ENCODE measurements at places on chromosomes 1 and 21. TPM values are rescaled to one million over a fixed set of nuclear protein-coding genes. Genes with fewer than 3 reads are reported as not detected.

DNA sequence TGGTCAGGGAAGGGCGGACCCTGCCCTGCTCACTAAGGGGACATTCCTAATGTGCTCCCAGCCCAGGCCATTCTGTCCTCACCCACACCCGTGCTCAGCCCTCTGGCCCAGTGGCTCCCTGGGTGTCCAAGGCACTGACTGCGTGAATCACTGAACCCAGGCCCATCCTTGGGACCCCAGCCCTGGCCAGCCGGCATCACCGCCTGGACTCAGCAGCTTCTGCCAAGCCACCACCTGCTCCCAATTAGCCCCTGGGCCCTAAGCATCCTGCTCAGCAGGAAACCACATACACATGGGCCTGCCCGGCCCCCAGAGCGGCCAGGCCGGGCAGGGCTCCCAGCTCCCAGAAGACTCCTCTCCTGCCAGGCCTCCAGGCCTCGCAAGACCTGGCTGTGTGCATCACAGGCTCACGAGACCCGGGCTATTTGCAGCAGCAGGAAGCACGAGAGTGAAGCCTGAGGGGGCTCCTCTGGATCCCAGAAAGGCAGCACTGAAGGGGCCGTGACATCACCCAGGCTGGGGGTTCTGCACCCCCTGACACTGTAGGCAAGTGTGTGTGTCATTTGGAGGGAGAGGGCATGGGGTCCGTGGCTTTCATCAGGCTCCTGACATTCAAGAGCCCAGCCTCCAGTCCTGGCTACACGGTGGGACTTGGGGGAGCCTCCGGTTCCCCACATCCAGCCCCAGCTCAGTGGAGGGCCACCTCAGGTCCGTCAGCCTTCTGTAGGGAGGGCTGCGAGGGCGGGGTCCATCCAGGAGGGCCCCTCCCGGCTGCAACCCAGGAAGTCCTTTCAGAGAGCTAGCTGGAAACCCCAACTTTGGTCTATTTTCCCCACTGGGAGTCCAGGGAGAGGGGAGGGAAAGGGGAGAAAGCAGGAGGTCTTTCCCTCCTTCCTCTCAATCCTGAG lies 1.6 kb downstream of the MFAP2 start:
- DNase-seq = no peak

The AXDND1 gene
- total RNA-seq = not detected

DNA sequence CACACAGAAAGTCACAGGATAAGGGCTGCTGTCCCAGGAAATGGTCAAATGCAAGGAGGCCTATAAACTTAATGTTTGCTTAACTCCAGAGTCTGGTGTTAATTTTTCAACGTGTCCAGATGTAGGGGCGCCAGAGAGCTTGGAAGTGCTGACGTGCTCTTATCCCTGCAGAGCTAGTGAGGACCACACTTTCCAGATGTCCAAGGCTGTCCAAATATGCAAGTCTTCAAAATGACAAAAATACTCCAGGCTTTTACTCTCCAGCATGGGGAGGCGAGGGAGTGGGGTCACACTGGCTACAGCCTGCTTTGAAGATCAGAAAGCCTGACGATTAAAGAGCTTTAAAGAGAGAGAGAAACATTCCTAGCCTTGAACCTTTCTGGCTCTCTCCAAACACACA lies 57.6 kb downstream of the ABCA4 start:
- DNase-seq = no peak

- no peak for DNase-seq
Observed at GRCh38 chr1:11528611-11529261, 49.8 kb downstream of the DISP3 start.

The SELENOF gene
- total RNA-seq = 184 TPM

GRCh38 chr1:163826500-163826899 lies 504.7 kb downstream of the NUF2 start:
- DNase-seq = no peak

- DNase-seq = peak; percentile 12
Observed at GRCh38 chr1:220929304-220929703, 50.1 kb downstream of the HLX start.

The PSEN2 gene
- 10.7 TPM for total RNA-seq

The METTL25B gene
- 35.9 TPM for total RNA-seq

GRCh38 chr1:234724516-234725176 lies 114.7 kb upstream of the IRF2BP2 start:
- DNase-seq = peak; percentile 81

DNA sequence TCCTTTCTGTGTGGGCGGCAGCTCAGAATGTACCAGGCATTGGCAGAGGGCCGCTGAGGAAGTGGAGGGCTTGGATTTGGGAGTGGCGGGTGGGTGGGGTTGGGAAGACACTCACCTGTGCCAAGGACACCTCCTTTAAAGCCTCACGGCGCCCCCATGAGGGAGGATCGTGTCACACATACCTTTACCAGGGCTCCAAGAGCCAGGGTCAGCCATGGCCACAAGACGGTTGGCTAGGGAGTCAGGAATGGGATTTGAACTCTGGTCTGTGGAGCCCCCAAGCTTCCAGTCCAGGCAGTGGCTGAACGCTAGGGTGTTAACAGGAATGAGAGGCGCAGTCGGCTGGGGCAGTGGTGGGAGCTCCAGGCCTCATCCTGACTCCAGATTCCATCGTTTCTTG lies 4.6 kb downstream of the NBL1 start:
- no peak for DNase-seq

GRCh38 chr1:224175617-224176016 lies 7.4 kb upstream of the DEGS1 start:
- DNase-seq = no peak

The MPC2 gene
- total RNA-seq = 32.2 TPM

GRCh38 chr1:54516249-54516920 lies 31.6 kb upstream of the ACOT11 start:
- no peak for DNase-seq

The GPX7 gene
- 29.4 TPM for total RNA-seq

The BARHL2 gene
- not detected for total RNA-seq

DNA sequence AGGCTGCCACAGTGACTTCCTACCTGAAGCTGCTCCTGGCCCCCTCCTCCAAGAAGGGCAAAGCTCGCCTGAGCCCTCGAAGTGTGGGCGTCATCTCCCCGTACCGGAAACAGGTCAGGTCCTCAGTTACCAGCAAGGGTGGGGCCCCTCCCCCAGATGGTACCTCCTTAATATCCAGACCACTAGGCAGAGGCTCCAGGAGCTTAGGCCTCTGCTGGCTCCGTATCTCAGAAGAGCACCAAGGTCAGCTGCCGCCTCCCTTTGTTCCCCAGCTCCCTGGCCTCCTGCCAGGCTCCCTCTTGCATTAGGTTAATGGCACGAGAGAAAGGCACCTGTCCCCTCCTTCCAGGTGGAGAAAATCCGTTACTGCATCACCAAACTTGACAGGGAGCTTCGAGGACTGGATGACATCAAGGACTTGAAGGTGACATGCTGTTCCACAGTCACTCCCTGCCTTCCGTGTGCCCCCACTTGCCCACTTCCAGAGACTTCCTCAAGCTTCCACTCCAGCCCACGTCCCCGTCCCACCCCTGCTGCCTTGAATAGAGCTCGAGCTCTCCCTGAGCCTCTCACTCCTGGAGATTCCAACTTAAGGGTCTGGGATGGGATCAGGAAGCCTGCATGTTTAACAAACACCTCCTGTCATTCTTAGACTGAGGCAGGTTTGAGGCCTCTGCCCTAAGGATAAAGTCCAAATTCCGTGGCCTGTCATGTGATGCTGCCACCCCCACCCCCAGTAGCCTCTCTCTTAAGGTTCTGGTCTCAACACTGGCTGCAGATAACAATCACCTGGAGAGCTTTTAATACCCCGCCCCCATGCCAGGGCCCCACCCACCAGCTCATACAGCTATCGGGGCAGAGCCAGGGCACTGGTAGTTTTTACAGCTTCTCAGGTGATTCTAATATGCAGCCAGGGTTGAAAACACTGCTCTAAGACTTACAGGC lies 8.3 kb downstream of the RHOC start:
- DNase-seq = no peak

GRCh38 chr1:24725209-24725651 lies 20.0 kb upstream of the CLIC4 start:
- DNase-seq = no peak

- no peak for DNase-seq
Observed at GRCh38 chr21:31408301-31409088, 64.4 kb upstream of the TIAM1 start.

- no peak for DNase-seq
Observed at GRCh38 chr1:8706995-8707396, 110.4 kb downstream of the RERE start.

The ADGRB2 gene
- 0.45 TPM for total RNA-seq

DNA sequence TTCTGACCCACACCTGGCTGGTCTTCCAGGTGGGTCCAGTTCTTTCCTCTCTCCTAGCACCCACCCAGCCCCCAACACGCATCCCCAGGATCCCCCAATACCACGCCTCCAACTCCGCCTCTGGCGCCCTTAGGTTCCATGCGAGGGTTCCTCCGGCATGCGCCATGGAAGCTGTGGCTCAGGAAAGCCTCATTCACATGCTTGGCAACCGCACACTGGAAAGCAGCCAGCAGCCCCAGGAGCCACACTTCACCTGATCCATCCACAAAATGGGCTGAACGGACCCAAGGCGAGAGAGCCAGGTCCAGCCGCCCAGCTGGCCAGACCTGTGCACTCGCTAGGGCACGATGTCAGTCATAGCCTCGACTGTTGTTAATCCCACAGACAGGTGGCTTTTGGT lies 161.2 kb downstream of the PSMG1 start:
- DNase-seq = no peak

DNA sequence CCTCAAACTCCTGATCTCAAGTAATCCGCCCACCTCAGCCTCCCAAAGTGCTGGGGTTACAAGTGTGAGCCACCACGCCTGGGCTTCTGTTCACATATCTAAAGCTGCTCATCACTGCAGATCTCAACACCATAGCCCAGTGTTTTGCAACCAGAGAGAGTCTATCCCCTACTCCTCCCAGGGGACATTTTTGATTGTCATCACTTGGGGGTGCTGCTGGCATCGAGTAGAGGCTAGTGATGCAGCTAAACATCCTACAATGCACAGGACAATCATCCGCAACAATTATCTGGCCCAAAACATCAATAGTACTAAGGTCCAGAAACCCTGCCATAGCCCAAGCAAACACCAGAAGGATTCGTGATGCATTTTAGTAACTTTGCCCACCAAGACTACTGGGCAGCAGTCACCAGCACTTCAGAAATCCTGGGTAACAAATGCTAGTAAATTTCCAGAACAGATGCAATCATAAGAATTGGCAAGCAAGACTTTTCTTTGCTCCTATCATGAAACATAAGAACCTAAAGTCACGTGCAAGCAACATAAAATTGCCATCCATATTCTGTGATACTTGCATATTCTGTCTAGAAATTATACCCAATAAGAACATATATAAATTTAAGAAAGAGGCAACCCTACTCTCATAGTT lies 159.2 kb downstream of the APP start:
- no peak for DNase-seq

GRCh38 chr1:229028987-229029878 lies 241.7 kb upstream of the RAB4A start:
- DNase-seq = peak; percentile 50

- peak; percentile 93 for DNase-seq
Observed at GRCh38 chr1:27388337-27389005, 4.0 kb upstream of the GPR3 start.

DNA sequence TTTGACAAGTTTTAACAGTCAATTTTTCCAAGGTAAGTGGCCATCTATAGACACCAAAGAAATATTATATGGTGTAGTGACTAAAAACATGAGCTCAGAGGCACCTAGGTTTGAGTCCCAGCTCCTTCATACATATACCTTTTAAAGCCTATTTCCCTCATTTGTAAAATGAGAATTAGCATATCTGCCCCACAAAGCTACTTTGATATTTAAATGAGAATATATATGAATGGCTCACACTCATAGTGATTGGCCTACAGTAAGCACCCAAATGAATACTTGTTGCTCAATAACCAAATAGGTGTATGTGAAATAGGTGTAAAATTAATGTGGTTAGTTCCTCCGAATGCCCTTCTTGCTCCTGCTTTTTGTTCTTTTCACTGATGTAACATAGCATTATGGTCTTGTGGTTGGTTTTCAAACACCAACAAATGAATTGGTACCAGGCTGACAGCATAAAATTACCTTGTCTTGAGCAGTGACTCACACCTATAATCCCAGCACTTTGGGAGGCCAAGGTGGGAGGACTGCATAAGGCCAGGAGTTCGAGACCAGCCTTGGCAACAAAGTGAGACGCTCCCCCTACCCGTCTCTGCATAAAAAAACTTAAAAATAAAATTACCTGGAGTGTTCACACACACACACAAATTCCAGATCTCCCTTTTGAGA lies 25.3 kb downstream of the CNIH4 start:
- no peak for DNase-seq

The TDRD5 gene
- not detected for total RNA-seq

- DNase-seq = no peak
Observed at GRCh38 chr1:26305667-26306289, 658 bp downstream of the UBXN11 start.

The UBASH3A gene
- 65.7 TPM for total RNA-seq

GRCh38 chr1:22256213-22256512 lies 113.3 kb upstream of the WNT4 start:
- DNase-seq = no peak

DNA sequence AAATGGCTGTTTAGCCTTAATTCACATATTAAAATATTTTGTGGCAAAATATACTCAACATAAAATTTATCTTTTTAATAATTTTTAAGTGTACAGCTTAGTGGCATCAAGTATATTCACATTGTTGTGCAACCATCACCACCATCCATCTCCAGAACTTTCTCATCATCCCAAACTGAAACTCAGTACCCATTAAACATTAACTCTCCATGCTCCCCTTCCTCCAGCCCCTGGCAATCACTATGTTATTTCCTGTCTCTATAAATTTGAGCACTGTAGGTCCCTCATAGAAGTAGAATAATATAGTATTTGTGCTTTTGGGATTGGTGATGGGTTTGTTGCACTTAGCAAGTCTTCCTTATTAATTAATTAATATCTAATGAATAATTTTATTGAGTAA lies 29.4 kb downstream of the CCN1 start:
- no peak for DNase-seq

DNA sequence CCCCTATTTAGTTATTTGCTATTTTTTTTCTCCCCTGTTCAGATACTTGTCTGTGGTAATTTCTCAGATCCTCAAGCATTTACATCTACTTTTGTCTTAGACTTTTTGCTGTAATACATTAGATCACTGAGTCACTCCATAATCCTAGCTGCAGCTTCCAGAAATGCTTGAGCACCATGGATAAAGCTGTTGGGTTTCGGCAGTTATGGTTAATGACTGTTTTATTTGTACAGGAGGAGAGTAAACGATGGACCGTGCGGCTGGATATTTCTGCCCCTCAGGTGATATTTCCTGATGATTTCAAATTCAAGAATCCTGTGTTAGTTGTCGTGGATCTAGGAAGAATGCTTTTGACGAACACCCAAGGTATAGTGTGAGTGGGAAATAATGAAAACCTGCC lies 42.9 kb downstream of the VPS13D start:
- DNase-seq = no peak

- DNase-seq = no peak
Observed at GRCh38 chr1:153939476-153939875, 7.0 kb downstream of the DENND4B start.

The IL12RB2 gene
- total RNA-seq = 138 TPM

- DNase-seq = no peak
Observed at GRCh38 chr1:117231748-117232373, 21.1 kb upstream of the VTCN1 start.
